ENCODE measurements at places on chromosomes 7 and 10.

DNA sequence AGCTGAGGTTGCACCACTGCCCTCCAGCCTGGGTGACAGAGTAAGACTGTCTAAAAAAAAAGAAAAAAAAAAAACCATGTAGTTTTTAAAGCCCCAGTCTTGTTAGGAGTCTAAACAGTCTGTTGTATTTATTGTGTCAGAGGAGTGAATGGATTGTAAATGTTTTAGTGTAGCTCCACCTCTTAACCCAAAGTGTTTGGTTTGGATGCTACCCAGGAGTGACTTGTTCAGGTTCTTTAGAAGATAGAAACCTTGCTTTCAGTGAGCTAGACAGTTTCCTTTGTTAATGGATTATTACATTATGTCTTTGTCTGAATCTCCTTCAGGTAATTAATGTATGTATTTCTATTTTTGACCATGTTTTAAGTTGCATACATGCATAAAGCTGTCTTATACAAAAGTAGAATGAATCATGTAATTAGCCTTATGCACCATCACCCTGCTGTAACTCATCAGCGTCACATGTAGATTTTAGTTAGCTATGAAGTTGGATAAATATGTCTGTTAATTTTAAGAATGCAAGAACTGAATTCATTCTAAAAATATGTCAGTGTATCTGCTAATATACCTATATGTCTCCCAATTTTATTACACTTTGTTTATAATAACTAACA is 97.7 kb downstream of the TAF3 start:
- DNase-seq: no peak

GRCh38 chr10:95517536-95518454 is 43.4 kb downstream of the SORBS1 start:
- peak; percentile 58 for DNase-seq

GRCh38 chr7:102152672-102153598 is 133.7 kb upstream of the SH2B2 start:
- DNase-seq: no peak

GRCh38 chr7:46619723-46620310 is 698.7 kb upstream of the IGFBP3 start:
- DNase-seq: no peak

GRCh38 chr7:37336259-37336658 is 112.4 kb downstream of the ELMO1 start:
- no peak for DNase-seq

DNA sequence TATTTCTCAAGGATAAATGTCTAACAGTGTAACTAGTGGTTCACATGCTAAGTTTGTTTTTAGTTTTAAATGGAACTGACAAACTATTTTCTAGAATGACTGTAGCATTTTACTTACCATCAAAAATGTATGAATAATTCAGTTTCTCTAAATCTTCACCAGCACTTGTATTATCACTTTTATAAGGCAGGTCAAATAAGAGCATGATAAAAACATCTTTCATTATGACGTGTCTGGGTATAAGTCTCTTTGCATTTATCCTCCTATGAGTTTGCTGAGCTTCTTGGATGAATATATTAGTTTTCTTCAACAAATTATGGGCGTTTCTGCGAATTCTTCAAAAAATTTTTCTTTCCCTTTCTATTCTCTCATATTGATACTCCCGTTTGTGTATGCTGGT is 19.9 kb downstream of the ZNF33B start:
- no peak for DNase-seq

DNA sequence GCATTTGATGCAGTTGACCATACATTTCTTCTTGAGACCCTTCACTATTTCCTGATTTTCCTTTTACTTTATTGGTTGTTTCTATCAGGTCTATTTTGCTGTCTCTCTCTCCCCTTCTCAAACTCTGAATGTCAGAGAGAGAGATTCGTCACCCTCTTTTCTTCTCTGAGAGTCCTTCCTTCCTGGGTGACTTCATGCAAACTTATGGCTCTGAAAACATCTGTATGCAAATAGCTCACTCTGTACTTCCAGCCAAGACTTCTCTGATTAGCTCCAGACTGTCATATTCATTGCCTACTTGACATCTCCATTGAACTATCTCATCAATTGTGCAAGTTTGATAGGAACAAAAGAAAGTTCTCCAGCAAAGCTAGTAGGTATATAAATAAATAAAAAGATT is 191.7 kb upstream of the KLF6 start:
- DNase-seq: no peak

- no peak for DNase-seq
These were observed 134.9 kb upstream of the ZNF438 start for GRCh38 chr10:31166606-31167005.
